ENCODE measurements at places on chromosomes 3 and 15.
A peak's percentile ranks its signal among the peaks of the same experiment; 100 is the strongest.

- no peak for DNase-seq
Observed at GRCh38 chr3:76403556-76403955, 618.2 kb upstream of the ZNF717 start.

GRCh38 chr3:64548200-64548889 is 139.5 kb downstream of the ADAMTS9 start:
- no peak for DNase-seq

DNA sequence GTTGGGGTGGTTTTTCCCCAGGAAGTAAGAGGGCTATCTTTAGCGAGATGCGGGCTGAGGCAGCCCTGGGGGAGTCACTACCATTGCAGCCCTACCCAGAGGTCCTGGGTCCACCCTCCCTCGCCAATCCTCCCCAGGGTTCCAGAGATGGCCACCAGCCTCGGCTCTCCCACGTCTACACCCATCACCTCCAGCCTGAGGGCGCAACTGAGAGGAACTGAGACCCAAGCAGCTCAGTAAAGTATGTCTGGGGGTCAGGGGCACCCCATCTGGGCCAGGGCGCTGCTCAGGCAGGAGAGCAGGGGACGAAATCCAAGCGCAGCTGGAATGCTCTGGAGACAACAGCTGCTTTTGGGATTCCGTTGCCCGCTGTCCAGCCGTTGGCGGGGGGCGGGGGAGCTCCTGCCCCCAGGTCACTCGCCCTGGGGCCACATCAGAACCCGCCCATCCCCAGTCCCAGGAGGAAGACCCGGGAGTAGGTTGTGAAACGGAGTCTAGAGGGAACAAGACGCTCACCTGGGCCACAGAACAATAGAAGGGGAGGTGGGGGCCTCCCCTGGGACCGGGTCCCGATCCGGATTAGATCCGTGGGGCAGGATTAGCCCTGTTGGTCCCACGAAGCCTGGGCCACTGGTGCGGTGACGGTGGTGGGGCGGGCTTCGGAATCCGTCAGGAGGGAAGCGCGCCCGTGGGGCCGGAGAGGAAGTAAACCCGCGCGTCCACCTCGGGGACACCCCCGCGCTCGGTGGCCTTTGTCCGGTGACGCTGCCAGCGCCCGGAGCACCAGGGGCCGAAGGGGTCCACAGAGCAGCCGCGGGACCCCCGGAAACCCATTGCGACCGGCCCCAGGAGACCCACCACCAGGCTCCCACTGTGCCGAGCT is 1.4 kb upstream of the NDUFAF3 start:
- no peak for DNase-seq

DNA sequence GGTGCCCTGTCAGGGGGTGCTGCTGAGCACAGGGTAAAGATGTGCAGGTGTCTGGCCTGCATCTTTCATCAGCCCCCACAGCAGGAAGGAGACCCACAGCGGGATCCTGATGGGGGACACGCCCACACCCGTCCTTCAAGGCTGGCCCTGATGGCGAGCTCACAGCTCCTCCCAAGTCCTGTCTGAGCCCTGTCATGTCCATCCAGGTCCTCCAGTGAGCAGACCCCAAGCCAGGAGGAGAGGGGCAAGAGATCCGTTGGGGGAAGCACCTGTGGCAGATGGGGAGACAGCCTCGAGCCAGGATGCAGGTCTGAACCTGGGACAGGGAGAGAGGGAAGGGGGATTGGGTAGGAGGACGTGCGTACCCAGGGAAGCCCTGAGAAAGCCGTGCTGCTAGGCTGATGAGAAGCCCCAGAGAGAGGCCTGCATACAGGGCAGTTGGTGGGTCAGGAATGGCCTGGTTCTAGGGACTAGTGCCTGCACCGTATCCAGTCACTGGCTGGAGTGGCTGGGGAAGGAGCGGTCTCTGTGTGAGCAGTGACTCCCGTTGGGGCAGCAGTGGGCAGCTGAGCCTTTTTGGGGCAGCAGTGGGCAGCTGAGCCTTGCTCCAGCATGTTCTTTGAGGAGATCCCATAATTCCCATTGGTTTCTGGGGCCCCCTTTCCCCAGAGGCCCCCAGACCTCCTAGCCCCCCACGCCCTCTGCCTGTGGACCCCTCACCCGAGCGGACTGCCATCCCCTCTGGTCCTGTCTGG is 133.3 kb upstream of the MEF2A start:
- DNase-seq = peak; percentile 64

GRCh38 chr3:168859574-168859973 is 763.9 kb upstream of the GOLIM4 start:
- no peak for DNase-seq

- no peak for DNase-seq
Observed at GRCh38 chr3:4755566-4755965, 223.7 kb upstream of the BHLHE40 start.

DNA sequence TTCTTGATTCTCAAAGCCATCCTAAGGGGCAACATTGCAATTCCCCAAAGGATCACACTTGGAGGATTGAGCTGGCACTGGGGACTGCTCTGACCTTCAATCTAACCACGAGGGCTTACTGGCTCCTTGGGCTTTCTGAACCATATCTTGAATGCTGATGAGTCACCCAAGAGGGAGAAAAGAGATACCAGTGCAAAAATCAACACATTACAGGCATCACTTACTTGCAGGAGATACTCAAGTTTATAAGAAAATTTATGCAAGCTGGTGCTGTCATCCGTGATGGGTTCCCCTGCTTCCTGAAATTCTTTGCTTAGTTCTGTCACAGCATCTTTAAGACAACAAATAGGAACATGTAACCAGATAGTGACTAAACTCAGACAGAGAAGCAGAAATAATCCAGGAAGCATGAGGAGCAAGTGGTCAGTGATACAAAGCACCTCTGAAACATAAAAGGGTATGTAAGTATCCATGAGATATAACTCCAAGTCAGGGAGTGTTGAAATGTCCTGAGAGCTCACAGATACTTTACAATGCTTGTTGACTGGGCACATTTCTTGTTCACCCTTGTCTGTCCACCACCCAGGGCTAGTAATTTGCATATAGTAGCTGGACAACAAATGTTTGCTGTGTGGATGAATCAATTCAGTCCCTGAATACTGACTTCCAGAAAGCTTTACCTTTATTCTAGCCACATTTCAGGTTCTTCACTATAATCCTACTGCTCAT is 14.1 kb downstream of the FYCO1 start:
- no peak for DNase-seq

- no peak for DNase-seq
Observed at GRCh38 chr3:164208821-164209220, 869.5 kb downstream of the SI start.

DNA sequence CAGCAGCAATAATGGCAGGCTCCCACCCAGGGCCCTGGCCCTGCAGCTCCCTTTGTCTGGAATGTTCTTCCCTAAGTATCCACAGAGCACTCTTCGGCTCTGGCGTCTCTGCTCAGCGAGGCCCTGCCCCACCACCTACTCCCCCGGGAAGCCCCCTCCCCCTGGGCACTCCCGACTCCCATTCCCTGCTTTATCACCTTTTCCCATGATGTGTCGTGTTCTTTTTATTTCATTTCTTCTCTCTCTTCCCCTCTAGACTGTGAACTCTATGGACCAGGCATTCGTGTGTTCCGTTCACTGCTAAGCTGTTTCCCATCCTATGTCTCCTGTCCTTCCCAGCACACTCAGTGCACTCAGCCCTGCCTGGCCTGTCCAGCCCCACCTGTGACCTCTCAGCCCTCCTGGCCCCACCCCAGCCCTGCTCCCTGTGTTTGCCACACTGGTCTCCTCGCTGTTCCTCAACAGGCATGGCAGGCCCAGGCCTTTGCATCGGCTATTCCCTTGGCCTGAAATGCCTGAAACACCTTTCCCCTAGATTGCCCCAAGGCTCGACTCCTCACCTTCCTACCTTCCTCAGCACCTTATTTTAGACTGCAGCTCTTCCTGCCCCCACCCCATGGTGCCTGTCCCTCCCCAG is 107.4 kb downstream of the TPRA1 start:
- DNase-seq = peak; percentile 41

- no peak for DNase-seq
Observed at GRCh38 chr3:27287052-27287451, 82.1 kb downstream of the NEK10 start.

- DNase-seq = no peak
Observed at GRCh38 chr15:85154061-85154460, 172.4 kb downstream of the PDE8A start.

GRCh38 chr3:73114711-73115110 is 53.3 kb downstream of the EBLN2 start:
- no peak for DNase-seq

- peak; percentile 77 for DNase-seq
Observed at GRCh38 chr15:58064980-58065444, 499 bp downstream of the ALDH1A2 start.

DNA sequence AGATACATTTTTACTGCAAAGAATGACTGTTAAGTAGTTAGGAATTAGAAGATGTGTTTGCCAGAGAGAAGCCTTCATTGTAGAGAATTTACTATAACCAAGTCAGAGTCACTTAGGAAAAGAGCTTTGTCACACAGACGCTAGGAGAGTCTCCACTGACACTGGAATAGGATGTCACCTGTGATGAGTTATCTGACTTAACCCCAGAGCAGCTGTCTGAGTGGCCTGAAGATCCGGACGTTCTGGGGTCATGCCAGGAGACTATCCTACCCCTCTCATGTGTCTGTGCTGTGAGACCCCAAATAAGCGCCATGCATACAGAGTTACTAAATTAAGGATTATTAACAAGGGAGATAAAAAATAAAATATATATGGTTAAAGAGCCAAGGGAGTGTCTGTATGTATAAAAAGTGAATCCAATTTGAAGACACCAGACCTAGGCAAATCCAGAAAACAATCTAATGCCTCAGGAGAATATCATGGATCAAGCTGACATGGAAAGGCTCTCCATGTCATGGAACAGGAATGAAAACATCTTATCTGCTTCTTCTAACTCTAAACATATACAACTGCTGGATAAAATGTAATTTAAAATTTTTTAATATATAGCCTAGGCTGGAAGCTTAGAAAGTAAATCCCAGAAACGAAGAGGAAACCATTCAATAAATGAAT is 43.5 kb downstream of the ITGB5 start:
- no peak for DNase-seq

DNA sequence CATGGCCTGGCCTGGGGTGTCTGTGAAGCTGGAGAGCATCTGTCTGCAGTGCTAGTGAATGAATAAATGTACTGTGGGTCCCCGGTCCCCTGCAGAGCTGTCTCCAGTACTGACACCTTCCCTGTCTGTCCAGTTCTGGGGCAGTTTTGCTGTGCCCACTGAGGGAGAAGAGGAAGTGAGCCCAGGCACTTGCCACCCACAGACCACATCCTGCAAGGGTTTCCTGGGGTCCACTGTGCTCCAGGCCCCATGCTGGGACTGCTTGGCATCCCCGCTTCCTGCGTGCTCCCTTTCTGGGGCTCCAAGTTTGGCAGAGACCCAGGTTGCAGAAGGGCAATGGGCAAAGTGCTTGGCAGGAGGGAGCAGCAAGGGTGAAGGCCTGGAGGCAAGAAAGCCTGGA is 4.9 kb upstream of the SLC6A6 start:
- DNase-seq = no peak

- no peak for DNase-seq
Observed at GRCh38 chr3:111601810-111602209, 6.7 kb upstream of the ZBED2 start.

GRCh38 chr15:90209591-90209990 is 8.5 kb downstream of the SEMA4B start:
- DNase-seq = no peak

DNA sequence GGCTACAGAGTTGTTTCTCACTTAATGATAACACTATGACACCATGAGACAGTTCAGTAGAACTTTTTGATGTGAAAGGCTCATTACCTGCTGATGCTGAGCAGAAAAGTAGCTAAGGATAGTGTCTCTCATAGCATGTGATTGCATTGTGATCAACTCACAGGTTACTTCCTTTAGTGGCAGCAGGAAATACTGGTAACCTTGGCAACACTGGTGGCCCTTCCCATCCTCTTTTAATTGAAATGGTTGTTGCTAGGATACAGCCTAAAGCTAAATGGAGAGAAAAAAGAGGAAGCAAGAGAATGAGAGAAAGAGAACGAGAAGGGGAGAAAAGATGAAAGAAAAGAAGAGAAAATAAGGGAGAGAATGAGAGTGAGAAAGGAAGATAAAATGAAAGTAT is 204.7 kb upstream of the GAP43 start:
- DNase-seq = no peak

DNA sequence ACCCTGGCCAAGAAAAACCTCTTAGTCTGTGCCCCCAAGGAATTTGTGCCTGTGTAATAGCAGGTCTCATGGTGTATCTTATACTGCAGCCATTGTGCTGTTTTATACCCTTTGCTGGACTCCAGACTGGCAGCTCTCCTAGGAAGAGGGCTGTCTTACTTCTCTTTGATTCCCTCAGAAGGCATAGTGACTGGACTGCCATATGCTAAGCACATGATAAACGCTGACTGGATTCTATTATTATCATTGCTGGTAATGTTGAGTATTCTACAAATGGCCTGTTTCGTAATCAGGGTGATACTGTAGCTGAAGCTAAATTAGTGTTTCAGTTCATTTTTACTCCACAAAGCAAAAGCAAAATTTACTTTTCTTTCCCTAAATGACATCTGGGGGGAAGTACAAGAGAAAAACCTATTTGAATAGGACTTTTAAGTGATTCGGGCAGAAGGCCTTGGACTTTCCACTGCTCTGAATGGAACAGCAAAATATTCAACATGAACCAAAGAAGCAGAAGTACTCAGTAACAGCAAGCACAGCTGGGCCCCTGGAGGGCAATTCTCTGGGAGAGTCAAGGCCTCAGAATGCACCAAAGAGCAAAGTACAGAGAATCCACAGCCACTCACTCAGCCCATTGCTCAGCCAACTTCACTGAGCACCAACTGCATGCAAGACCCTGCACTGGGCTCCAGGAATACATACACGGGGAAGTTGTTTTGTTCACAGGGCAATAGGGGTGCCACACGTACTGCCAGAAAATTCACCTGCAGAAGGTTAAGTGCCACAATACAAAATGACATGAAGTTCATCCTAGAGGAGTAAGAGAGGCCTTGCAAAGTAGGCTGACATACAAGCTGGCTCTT is 7.9 kb upstream of the BCL2A1 start:
- no peak for DNase-seq

DNA sequence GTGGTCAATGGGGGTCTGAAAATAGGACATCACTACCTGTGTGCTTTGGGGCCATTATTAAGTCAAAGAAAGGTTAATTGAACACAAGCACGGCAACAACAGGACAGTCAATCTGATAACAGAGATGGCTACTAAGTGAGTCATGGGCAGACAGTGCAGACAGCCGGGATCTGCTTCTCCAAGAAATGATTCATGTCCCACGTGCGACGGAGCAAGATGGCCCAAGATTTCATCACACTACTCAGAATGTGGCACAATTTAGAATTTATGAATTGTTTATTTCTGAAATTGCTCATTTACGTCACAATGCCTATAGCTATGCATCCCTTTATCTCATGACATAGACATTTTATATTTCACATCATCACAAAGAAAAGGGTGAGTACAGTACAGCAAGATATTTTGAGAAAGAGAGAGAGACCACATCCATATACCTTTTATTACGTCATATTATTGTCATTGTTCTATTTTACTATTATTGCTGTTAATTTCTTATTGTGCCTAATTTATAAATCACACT is 770.6 kb upstream of the NR2F2 start:
- DNase-seq = peak; percentile 88

- no peak for DNase-seq
Observed at GRCh38 chr3:16137044-16137443, 37.4 kb upstream of the GALNT15 start.

- no peak for DNase-seq
Observed at GRCh38 chr3:73046195-73046594, 15.3 kb upstream of the EBLN2 start.

GRCh38 chr3:82521657-82522056 is 760.2 kb upstream of the GBE1 start:
- DNase-seq = no peak

- DNase-seq = no peak
Observed at GRCh38 chr15:70060993-70061305, 36.8 kb downstream of the TLE3 start.

- peak; percentile 98 for DNase-seq
Observed at GRCh38 chr15:75204340-75205063, 2.8 kb downstream of the C15orf39 start.
